ENCODE measurements at places on chromosomes 11 and 22. TPM values are rescaled to one million over a fixed set of nuclear protein-coding genes. Genes with fewer than 3 reads are reported as not detected.
A peak's percentile ranks its signal among the peaks of the same experiment; 100 is the strongest.

C11orf86 gene
- total RNA-seq: not detected

GRCh38 chr11:47478651-47479329 is 29.9 kb upstream of the RAPSN start:
- no peak for DNase-seq

DNA sequence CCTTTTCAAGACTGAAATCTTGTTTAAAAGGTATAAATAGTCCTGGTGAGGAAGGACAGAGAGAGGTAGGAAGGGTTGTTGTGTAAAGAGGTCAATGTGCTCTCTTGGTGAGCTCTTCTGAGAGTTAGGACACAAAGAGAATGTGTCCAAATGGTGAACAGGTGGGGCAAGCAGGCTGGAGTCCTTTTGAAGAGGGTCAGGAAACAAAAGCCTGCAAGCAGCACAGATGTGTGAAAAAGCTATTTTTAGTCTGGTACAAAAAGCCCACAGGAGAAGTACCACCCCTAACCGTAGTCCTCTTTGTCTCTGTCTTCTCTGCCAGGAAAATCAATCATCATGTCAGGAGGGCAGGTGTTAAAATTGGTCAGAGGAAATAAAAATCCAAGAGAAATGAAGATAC is 54.4 kb upstream of the SYN3 start:
- no peak for DNase-seq

GRCh38 chr11:13324709-13325108 is 47.1 kb downstream of the BMAL1 start:
- DNase-seq: no peak

DNA sequence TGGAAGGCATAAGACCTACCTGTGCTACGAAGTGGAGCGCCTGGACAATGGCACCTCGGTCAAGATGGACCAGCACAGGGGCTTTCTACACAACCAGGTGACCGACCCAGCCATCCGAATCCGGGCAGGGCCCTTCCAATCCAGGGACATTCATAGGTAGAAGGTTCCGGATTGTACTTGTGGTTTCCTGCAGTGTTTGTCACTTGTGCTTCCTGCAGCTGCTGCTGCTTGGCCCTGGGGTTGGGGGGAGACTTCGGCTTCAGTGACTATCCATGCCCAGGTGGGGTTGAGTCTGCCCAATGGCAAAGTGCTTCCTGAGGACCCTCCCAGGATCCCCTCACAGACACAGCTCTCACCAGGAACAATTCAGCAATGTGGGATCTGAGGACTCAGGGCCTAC is 2.2 kb downstream of the APOBEC3A start:
- DNase-seq: no peak

GAL3ST3 gene
- not detected for total RNA-seq

GRCh38 chr11:126862664-126863243 is 137.8 kb downstream of the KIRREL3 start:
- DNase-seq: no peak

DNA sequence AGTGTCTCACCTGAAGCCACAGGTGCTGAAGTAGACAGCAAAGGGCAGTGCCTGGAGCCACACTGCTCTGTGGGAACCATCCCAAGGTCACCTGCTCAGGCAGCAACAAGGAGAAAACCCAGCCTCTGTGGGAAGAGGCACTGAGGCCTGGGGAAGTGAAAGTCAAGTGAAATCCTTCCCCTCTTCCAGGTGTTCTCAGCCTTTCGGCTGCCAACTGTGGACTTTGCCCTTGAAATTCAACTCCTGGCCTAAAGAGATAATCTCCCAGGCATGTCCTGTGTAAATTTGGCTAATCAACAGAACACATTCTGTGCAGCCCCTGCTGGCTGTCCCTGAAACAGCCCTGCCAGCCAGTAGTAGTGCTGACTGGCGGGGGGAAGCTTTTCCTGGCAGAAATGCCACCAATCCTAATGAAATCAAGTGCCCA is 112.1 kb downstream of the RPL27A start:
- no peak for DNase-seq

- DNase-seq: peak; percentile 58
Observed at GRCh38 chr11:60899046-60899936, 7.1 kb downstream of the PRPF19 start.

CLMP gene
- total RNA-seq: 9.4 TPM

DNA sequence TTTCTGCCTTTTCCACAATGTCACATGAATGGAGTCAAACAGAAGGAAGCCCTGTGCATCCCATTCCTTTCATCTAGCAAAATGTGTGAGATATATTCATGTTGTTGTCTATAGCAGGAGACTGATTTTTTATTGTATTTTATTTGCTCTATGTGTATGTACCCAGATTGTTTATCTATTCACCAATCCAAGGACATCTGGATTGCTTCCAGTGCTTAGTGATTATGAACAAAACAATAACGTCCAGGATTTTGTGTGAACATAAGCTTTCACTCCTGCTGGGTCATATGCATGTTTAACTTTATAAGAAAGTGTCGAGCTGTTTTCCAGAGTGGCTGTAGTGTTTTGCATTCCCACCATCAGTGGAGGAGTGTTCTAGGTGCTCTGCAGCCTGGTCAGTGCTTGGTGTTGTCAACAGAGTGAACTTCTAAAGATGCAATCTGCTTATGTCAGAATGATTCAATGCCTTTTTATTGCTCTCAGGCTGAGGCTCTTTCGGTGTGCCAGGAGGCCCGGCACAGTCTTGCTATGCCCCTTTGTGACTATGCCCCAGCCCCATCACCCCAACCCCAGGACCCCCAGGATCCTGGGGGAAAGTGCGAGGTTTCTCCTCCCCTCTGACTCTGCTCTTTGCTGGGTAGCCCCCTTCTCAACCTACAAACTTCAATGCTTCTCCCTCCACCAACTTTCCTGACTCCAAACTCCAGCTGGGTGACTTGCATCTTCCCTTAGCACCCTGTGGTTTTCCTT is 19.9 kb upstream of the SYT13 start:
- DNase-seq: no peak

DNA sequence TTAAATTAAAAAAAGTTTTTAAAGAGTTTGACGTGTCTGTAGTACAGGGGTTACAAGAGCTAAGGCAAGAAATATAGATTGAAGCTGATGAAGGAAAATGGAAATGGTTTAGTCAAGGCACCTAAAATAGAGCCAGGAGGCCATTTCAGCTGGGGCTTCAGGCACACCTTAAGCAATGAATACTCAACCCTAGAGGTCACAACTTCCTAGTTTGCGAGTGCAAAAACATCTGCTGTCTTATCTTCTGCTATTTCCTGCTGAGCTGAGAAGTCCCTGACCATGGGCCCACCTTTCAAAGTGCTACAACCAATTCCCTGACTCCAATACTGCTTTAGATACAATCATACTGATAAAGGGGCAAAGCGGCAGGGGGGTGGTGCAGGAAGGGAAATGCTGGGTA is 87.4 kb downstream of the DLG2 start:
- no peak for DNase-seq

MRGPRE gene
- total RNA-seq: not detected

DNA sequence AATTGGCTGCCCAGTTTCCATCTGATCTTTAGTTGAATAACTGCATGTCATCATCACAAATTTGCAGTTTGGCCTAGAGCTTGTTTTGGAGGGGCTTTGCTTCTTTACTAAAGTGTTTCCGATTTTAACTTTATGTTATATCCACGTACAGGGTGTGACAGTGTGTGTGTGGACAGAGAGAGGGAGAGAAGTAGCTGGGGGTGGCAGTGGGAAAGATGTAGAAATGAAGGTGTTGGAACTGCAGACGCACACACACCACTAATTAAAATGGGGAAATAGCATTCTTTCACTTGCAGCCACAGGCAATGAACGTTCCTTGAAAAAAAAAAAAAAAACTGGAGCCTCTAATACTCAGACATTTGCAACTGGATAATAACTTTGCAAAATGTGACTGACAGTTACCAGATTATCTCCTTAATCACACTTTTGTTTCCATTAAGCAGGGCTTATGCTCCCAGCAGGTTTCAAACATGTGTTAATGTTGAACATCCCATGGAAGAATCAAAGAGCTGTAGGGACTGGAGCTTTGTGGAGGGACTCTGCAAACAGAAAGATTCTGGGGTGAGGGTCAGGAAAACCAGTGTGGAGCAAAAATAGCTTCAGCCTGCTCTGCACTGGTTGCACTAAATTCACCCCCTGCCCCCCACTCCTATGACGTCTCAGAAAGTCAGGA is 238.1 kb upstream of the TENM4 start:
- no peak for DNase-seq

- no peak for DNase-seq
Observed at GRCh38 chr22:39623603-39624500, 53.3 kb downstream of the CACNA1I start.

DNA sequence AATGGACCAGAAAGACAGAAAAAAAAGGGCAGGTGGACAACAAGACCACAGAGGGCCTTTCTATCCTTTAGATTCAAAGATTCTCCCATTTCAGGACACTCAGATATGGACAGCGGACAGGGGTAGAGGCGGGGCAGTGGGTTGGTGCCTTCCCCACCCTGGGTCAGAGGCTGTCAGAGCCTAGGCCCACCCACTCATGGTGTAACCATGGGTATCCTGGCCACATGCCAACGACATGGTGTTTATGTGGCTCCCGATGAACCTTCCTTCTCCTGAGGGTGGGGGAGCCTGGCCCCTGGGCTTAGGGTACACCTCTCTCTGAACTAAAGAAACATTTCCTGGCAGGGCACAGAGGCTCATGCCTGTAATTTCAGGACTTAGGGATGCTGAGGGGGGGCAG is 14.3 kb upstream of the P2RY2 start:
- no peak for DNase-seq

NXF1 gene
- 18.7 TPM for total RNA-seq

PACS1 gene
- 13.9 TPM for total RNA-seq

RBM14 gene
- total RNA-seq: 38.1 TPM

GRCh38 chr11:36191941-36192340 is 97.3 kb downstream of the COMMD9 start:
- no peak for DNase-seq

GRCh38 chr22:48565901-48566501 is 1261.7 kb downstream of the BRD1 start:
- no peak for DNase-seq

LIF gene
- 70.9 TPM for total RNA-seq

DNA sequence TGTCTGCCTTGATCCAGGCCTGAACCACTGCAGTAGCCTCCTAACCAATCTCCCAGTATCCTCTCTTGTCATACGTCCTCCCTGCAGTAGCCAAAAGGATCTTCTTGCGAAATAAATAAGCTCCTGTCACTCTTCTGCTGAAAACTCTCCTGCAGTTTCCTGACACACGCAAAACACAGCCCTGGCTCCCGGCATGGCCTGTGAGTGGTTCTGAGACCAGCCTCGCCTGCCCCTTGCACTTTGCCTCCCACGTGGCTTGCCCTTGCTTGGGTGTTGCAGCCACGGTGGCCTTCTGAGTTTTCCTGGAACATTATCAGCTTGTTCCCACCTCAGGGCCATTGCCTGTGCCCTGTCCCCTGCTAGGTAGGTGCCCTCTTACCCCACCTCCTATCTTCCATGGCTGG is 7.2 kb downstream of the ZC3H7B start:
- no peak for DNase-seq

FIBIN gene
- not detected for total RNA-seq

GRCh38 chr11:132177106-132177505 is 806.7 kb downstream of the NTM start:
- peak; percentile 24 for DNase-seq

- peak; percentile 57 for DNase-seq
Observed at GRCh38 chr22:46070803-46071450, 79.4 kb upstream of the PPARA start.

- DNase-seq: no peak
Observed at GRCh38 chr11:21635394-21636145, 557.3 kb upstream of the ANO5 start.

All from NCI-H460 (cell line).